ENCODE measurements at places on chromosomes 7 and 10.

GRCh38 chr10:6950133-6950532 lies 370.1 kb upstream of the PRKCQ start:
- no peak for DNase-seq

DNA sequence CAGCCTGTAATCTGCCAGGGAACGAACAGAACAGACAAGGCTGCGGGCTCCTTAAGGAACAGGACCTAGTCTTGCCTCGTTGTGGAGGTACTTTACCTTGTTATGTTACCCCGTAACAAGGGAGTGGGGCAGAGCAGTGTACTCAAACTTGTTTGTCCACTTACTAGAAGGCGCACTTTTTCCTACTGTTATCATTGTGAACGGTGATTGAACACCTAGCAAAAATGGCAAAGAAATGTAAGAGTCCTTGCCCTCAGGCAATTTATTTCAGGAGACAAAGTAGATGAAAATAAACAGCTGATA lies 620 bp upstream of the IMPDH1 start:
- no peak for DNase-seq

- DNase-seq = no peak
These were observed 372.2 kb downstream of the EXOC4 start for GRCh38 chr7:133625046-133625445.

GRCh38 chr7:27300421-27300820 lies 57.8 kb downstream of the EVX1 start:
- no peak for DNase-seq

GRCh38 chr10:75428434-75429158 lies 2.8 kb upstream of the LRMDA start:
- no peak for DNase-seq

GRCh38 chr7:42087616-42088015 lies 149.4 kb downstream of the GLI3 start:
- DNase-seq = no peak

- no peak for DNase-seq
These were observed 5.1 kb upstream of the ADAMTS14 start for GRCh38 chr10:70666960-70667798.

- DNase-seq = no peak
These were observed 109.8 kb upstream of the AGR3 start for GRCh38 chr7:16991551-16991950.

- no peak for DNase-seq
These were observed 247.3 kb downstream of the ETV1 start for GRCh38 chr7:13742126-13742525.

- DNase-seq = no peak
These were observed 171.3 kb downstream of the MAGI2 start for GRCh38 chr7:79282070-79282694.

- no peak for DNase-seq
These were observed 114.9 kb upstream of the PDLIM1 start for GRCh38 chr10:95405655-95406054.

- no peak for DNase-seq
These were observed 4.0 kb downstream of the CDCA7L start for GRCh38 chr7:21941611-21942141.

- DNase-seq = no peak
These were observed 37.5 kb downstream of the PLEKHA8 start for GRCh38 chr7:30065746-30066145.

- DNase-seq = no peak
These were observed 275.5 kb downstream of the ELFN1 start for GRCh38 chr7:1945558-1945957.

- no peak for DNase-seq
These were observed 32.4 kb downstream of the WAPL start for GRCh38 chr10:86489071-86489810.

DNA sequence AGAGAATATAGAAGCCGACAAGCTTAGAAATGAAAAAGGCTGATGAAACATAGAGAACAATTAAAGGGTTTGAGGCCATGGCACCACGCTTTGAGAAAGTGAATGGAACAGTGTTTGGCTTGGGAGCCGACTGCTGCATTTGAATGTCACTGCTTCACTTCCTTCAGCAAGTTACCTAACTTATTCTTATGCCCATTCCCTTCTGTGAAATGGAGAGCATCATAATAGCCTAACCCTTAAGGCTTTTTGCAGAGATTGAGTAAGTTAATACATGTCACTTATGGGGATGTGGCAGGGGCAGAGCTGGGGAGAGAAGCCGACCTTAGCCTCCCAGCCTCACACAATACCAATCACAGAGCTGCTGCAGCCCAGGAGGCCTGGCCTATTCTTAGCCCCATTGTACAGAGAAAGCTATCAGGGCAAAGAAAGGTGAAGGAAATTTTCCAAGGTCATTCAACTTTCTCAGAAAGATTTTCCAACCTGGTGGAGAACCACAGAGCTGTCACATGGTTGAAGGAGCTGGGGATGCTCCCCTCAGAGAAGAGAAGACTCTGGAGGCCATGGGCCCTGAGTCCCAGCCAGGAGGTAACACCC lies 186.0 kb upstream of the GDF10 start:
- DNase-seq = no peak

DNA sequence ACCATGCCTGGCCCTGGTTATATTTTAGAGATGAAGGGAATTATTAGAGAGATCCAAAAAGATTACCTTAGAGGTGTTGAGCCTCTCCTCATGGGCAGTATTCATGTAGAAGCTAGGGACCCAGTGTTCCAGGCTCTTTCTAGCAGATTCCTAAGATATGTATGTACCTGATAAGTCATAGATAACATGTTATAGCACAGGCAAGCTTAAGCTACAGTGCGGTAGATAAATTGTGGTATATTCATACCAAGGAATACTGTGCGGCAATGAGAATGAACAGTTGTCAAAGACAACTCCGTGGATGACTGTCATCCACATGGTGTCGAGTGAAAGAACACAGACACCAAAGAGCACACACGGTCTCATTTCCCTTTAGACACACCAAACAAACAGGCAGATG lies 53.1 kb downstream of the TACR2 start:
- DNase-seq = no peak

GRCh38 chr7:23358152-23358674 lies 59.1 kb downstream of the MALSU1 start:
- no peak for DNase-seq

GRCh38 chr10:113982769-113983168 lies 60.9 kb upstream of the ADRB1 start:
- no peak for DNase-seq

- DNase-seq = no peak
These were observed 5.3 kb upstream of the CLIP2 start for GRCh38 chr7:74283858-74284447.

GRCh38 chr7:20741801-20742200 lies 44.9 kb downstream of the SP8 start:
- no peak for DNase-seq

DNA sequence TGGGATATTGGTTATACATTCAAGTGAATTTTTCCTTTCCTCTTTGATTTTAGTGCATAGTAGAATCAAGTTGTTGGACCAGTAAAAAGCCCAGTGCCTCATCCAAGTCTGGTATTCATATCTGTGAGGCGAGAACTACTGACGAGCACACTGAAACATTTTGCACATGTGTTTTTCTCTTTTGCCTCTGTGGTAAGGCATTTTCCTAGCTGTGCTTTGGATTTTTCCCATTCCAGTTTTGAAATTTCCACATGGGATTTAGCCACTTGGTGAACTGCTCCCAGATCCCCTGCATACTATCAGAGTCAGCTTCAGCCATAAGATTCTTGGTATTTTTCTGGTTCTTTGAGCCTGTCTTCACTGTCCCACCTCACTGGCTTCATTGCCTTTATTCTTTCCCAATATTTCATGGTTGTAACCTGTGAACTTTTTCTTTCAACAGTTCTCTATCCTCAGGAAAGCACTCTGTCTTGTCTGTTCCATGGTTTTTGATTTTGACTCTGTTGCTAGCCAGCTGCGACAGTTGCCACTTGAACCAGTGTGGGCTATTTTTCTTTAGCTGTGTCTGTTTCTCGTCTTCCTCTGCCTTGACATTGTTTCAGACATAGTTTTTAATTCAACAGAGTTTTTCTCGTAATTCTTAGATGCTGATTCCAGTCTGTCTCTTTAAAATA lies 239.0 kb downstream of the REEP3 start:
- no peak for DNase-seq

- no peak for DNase-seq
These were observed 26.3 kb upstream of the AMZ1 start for GRCh38 chr7:2661602-2662272.

DNA sequence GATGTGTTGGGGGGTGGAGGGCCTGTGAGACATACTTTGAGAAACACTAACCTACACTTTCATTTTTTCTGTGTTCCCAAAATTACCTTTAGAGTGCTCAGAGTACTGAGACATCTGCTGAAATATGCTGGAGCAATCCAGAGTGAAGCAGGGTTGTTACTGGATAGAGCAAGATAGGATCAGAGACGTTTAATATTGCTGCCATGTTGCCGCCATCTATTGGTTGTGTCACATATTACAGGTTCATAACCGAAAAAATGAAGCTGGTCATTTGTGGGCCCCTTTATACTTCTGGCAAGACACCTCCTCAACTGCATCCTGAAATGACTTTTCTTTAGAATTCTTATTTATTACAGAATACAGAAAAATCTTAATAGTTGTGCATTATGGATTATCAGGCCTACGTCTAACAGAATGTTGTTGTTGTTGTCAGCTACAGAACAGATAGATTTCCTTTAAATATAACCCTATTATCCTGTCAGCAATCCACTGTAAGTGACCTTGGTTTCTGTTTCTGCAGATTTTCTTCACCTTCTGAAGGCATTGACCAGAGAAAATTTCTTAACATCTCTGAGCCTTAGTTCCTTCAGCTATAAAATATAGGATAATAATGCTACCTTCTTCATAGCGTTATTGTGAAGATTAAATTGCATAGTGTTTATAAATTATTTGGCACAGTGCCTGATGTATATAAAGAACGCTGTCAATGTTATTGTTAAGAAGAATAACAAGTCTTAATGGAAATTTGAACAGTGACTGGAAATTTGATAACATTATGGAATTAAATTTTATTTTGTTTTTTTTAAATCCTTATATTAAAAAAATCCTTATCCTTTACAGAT lies 16.2 kb upstream of the DLD start:
- DNase-seq = no peak

DNA sequence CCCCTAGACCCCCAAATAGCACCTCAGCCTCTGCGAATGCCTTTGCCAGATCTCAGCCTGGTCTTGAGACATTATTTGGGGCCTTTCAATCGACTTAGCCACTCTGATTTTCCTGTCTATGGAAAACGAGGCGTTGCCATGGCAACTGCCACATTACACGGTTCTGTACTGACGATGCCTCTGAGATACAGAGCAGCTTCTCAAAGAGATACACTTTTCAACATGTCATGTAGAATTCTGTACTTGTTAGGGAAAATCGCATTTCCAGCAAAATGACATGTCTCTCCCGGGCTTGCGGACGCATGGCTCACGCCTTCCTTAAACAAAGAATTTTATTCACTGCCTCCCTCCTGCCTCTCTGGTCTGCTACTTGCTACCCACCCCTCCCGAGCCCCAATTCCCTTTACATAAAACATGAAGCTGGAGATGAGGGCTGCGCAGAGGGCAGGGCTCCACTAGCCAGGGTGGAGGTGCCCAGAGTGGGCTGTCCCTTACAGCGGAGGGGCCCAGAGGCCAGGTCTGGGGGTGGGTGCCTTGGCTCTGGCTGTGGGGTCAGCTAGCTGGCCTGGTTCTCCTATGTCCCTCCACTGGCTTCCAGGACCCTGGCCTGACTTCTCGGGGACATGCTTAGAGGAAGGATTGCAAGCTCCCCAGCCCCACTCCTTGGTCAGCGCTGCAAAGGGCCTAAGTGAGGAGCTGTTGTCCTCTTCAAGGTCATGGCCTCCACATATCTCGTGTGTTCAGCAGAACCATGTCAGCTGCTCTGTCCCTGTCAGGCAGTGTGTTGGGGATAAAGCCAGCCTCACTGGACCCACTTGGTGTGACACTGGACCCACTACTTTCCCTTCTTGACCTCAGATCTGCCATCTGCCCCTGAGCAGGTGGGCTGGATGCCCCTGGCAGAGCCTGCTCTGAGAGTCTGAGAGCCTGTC lies 342.5 kb downstream of the RPS24 start:
- no peak for DNase-seq

- DNase-seq = no peak
These were observed 396.2 kb downstream of the LRMDA start for GRCh38 chr10:75827587-75828021.

GRCh38 chr10:43980313-43980712 lies 331.6 kb upstream of the ZNF32 start:
- DNase-seq = no peak

DNA sequence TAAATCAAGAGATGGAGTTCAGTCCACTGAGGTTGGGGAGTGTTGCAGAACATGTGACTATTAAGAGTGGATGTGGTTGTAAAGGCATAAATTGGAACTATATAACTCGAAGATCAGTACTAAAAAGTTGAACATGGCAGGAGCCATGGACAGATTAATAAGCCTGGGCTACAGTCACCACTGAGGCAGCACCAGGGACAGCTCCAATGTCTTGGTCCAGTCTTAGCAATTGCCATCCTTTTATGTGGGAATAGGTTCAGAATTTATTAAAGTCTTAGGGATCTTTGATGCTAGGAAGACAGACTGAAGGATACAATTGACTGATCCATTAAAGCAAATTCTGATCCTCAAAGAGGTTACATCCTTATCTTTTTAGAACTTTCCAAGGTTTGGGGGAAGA lies 156.6 kb downstream of the ADRA2A start:
- no peak for DNase-seq

- no peak for DNase-seq
These were observed 7.9 kb upstream of the FAM170B start for GRCh38 chr10:49141541-49142332.

DNA sequence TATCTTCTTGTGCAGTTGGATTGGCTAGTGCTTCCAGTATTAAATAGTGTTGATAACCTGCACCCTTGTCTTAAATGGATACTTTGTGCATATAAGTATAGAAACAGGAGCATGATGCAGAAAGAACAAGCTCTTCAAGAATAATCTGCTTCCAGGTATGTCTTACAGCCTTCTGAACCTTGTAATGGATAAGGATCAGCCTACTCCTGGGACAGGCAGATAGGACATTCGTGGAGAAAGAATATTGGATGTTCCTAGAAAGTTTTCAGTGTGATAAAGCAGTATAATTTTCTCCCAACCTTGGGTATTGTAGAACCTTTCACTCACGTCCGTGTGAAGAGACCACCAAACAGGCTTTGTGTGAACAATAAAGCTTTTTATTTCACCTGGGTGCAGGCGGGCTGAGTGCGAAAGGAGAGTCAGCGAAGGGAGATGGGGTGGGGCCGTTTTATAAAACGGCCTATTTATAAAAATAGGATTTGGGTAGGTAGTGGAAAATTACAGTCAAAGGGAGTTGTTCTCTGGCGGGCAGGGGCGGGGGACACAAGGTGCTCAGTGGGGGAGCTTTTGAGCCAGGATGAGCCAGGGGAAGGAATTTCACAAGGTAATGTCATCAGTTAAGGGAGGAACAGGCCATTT lies 27.2 kb downstream of the C1GALT1 start:
- DNase-seq = no peak

GRCh38 chr10:336247-336646 lies 201.0 kb downstream of the ZMYND11 start:
- no peak for DNase-seq

DNA sequence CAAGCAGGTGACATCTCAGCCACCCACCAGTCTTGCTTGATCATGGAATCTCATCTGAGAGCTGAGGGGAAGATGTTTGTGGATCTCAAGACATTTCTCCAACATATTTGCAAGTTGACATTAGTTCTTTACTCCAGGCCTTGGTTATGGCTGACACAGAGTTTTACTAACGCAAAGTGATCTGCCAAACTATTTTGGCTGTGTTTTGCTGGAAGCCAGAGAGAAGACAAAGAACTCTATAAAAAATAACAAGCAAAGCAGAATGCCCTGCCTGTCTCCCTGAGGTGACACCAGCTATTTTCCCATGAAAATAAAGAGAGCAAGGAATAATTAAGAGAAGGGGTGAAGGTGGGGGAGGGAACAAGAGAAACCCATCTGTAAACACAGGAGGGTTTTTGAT lies 286.4 kb downstream of the WDR11 start:
- DNase-seq = no peak
